NCI-H446 (cell line): ENCODE measurements at places on chromosomes 3 and 15.

GRCh38 chr3:181330821-181331563, 341.5 kb upstream of the DNAJC19 start:
- DNase-seq, result no peak

GRCh38 chr3:177484926-177485325, 287.6 kb upstream of the TBL1XR1 start:
- no peak for DNase-seq

GRCh38 chr15:46296002-46296401, 661.2 kb downstream of the SQOR start:
- no peak for DNase-seq

DNA sequence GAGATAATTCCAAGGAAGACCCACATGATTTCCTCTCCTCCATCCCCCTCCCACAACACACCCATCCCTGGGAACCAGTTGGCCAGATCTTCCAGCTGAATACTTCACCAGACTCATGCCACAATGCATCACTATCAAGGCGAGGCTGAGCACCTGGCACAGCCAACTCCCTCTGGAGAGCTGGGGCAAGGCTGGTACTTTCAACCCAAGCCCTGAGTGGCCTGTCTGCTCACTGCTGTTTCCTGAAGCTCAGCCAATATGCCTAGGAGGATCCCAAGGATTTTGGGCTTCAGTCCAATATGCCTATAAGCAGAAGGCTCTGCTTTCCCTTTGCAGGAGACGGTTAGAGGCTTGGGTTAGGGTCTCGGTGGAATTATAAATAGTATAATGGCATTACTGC, 90.9 kb upstream of the NEO1 start:
- peak; percentile 98 for DNase-seq

GRCh38 chr3:196179380-196180308, 31.6 kb downstream of the ZDHHC19 start:
- peak; percentile 92 for DNase-seq

DNA sequence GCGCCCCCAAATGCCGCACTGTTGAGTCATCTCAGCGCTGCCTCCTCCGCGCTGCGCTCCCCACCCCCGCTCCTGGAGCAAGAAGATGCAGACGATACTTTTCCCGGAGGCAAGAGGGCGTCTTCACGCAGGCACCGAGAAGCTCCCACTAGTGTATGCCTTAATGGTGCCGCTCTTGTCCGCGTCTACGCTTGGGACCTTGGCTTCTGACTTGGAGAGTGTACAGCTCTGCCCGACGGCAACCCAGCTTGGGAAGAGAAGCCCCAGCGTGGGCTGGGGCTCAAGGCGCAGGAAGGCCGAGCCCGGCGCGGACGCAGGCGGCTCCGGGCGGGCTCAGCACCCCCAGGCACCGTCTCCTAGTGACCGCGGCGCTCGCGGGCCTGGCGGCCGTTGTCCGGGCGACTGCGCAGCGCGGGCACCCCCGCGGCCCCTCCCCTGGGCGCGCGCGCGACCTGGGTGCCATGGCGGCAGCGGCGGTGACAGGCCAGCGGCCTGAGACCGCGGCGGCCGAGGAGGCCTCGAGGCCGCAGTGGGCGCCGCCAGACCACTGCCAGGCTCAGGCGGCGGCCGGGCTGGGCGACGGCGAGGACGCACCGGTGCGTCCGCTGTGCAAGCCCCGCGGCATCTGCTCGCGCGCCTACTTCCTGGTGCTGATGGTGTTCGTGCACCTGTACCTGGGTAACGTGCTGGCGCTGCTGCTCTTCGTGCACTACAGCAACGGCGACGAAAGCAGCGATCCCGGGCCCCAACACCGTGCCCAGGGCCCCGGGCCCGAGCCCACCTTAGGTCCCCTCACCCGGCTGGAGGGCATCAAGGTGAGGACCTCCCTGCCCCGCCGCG, at the start of gene P4HTM:
Gene P4HTM (plus strand): TSS at position 446 of the 840 bp plus-strand sequence. CDS start 16 bp downstream, at position 462.
- peak; percentile 49 for DNase-seq

GRCh38 chr3:49882166-49882565, 12.5 kb upstream of the CAMKV start:
- DNase-seq, result no peak

DNA sequence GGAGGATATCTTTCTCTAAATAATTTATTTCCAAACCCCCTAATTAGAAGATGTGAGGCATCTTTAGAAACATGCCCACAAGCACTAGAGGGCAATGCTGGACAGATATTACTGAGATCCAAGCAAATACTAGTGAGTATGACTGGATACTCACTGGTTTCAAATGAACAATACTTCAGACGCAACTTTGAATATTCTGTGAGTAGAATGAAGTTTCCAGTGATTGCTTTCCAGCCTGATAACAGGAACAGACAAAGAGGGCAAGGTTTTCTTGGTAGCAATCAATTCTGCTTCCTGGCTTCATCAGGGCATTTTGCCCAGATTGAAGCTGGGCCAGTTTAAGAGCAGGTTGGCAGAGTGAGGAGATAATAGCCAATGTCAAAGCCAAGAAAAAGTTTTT, 442.6 kb upstream of the PDZRN3 start:
- DNase-seq, result peak; percentile 12

- no peak for DNase-seq
These were observed 4.1 kb downstream of the FHIT start for GRCh38 chr3:61247191-61247590.

DNA sequence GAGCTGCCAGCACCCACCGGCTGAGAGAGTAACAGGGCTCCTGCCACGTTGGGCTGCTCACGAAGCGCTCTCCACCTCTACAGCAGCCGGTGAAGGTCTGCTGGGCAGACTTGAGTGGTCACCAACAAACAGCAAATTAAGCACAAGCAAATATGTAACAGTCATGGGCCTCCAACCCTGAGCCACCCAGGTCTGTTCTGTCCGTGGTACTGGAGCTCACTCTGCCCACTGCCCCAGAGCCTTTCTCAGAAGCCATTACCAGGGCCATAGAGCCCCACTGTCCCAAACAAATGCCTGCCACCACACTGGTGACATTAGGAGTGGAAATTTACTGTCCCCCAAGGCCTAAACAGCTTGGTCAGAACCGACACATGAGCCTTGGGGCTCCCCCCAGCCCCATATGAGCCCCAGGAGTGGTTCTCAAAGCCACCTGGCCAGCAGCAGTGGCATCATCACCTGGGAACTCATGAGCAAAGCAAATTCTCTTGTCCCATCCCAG, 56.6 kb downstream of the LRIG1 start:
- no peak for DNase-seq

- no peak for DNase-seq
These were observed 84.2 kb upstream of the ABHD2 start for GRCh38 chr15:89003865-89004725.

DNA sequence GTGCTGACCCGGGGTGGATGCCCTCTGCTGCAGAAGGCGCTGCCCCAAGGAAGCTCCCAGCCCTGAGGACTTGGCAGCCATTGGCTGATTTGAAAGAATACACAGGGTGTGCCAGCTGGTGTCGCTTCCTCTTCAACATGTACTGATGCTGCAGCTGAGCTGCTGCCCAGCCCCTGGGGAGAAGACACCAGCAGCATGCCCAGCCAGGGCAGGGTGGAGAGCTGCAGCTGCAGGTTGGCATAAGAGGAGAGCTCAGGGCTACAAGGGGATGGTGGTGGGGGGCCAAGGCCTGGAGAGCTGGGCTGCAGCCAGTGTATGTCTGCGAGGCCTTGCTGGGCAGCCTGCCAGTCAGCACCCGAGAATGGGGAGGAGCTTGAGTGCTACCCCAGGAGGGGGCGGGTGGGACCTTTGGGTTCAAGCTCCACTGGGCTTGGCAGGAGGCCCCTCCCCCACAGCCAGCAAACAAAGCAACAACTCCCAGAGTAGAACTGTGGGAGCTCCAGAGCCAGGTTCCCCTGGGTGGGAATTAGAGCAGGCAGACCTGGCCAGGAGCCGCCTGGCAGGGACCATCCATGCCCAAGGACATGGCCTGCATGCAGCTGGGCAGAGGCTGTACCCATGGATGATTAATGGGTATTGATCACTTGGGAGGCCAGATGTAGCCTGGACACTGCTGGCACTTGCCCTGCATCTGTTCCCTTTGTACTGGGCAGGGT, 9.2 kb upstream of the SEMA4B start:
- peak; percentile 42 for DNase-seq

DNA sequence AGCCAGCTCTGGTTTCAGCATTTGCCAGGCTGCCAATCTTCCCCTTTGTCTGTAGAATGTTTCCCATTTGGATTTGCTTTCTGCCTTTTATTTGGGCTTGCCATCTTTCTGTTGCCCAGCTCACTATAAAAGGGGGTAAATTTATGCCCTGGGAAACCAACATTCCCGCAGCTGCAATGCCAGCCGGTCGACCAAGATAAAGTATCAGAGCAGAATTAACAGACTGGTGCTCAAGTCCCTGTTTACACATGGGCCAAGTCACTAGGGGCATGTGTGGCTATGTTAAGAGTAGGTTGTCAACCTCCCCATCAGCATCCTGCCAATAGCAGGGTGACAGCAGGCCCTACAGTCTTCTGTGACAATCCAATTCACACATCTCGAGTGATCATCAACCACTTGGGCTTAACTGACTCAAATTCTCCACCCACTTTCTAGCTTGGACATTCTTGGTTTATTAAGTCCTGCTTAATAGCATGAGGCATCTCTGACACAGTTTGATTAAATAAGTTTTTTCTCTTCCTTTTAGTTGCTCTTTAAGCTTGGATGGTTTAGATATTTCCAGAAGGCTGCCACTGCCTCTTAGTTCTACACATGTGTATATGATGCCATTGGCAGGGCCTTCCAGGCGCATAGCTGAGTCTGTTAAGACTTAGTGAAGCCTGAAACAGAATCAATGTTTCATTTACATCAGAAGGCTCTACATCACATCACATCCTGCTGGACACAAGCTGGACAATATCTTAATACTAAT, 24.1 kb upstream of the VEPH1 start:
- DNase-seq, result no peak
